Psoas muscle (tissue), 8 donors: ENCODE measurements at places on chromosomes 5 and 9. TPM values are rescaled to one million over a fixed set of nuclear protein-coding genes. Genes with fewer than 3 reads are reported as not detected.

Gene CCDC187
- total RNA-seq, result not detected

Gene PCDHGB1
- 0.92 TPM for total RNA-seq

Gene NEUROG1
- not detected for total RNA-seq

Gene ADGRD2
- total RNA-seq, result not detected
